ENCODE measurements at places on chromosomes 1 and 21. TPM values are rescaled to one million over a fixed set of nuclear protein-coding genes. Genes with fewer than 3 reads are reported as not detected.
A peak's percentile ranks its signal among the peaks of the same experiment; 100 is the strongest.

TPM3 gene
- total RNA-seq = 700 TPM

- no peak for DNase-seq
Measured at GRCh38 chr1:203704120-203704519, 60.9 kb upstream of the LAX1 start.

GRCh38 chr1:156048663-156049258 lies 4.8 kb downstream of the UBQLN4 start:
- DNase-seq = no peak

NECTIN4 gene
- total RNA-seq = 3.0 TPM

- no peak for DNase-seq
Measured at GRCh38 chr1:159868766-159869165, 6.3 kb upstream of the VSIG8 start.

ORC1 gene
- total RNA-seq = 30.1 TPM

INAVA gene
- total RNA-seq = 84.0 TPM

DNA sequence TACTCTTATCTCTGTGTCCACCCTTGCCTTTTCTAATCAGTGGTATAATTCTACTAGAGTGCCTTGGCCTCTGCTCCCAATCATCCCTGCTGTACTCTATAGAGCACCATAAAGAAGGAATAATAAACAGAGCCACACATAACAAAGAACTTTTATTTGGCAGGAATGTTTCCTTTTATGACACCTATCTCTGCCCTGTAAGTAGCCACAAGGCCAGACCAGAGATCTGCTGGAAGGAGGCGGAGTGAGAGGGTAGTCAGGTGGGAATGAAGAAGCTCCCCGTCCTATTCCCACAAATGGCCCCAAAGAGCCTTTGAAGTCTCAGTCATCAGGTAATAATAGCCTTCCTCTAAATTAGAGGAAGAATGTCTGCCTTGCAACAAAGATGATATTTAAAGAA lies 32.7 kb downstream of the WLS start:
- DNase-seq = no peak

ADORA1 gene
- total RNA-seq = 12.3 TPM

- no peak for DNase-seq
Measured at GRCh38 chr1:205013683-205014367, 29.2 kb upstream of the CNTN2 start.

DNA sequence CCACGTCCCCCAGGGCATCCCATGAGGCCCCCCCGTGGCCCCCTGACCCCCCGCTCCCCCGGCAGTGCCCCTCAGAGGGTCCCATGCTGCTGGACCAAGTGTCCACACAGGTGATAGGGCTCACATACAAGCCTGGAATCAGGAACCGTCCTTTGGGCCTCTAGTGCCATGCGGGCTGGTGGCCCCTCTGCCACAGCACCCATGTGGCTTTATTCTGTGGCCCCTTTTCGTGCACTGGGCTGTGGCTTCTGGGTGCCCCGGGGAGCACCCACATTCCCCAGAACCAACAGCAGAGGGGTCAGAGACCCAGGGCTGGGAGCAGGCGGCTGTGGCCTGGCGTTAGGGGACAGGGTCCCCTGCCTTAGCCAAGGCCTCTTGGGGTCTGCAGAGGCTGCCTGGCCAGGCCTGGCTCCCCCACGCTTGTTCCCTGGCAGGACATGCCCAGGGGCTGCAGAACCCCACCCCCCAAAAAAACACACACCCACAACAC lies 31.7 kb downstream of the SLC19A1 start:
- DNase-seq = no peak

KPRP gene
- total RNA-seq = not detected

- DNase-seq = peak; percentile 70
Measured at GRCh38 chr1:24201941-24202440, 14.9 kb upstream of the IFNLR1 start.

PRRX1 gene
- 0.87 TPM for total RNA-seq

DNA sequence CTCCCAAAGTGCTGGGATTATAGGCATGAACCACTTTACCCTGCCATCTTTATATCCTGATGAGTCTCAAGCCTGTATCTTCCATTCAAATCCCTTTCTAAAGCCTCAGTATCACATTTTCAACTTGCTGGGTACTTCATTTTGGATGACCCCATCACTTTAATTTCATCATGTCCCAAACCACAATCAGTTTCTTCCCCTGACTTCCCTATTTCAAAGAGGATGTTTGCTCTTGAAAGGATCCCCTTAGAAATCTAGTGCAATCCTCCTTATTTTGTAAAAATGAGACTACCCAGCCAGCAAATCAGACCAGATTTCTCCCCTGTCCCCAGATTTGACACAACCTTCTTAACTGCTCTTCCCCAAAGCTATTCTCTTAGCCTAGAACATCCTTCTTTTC lies 7.0 kb upstream of the TRIT1 start:
- DNase-seq = no peak

PKLR gene
- total RNA-seq = not detected

IL23R gene
- not detected for total RNA-seq

DNA sequence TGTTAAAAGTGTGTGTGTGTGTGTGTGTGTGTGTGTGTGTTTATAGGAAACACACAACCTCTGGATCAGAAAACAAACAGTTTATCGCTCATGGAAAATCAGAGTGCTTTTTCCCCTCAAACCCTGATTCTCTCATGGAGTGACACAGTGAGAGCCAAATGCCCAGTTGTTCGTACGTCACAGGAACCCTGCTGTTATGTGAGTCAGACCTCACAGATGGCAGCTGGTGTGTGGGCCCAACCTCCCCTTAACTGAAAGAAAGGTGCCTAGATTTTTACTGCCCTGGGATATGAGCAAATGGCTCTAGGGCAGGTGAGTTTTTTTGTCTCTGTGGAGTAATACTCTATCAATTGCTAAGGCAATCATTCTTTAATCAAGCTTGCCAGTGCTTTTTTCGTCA lies 1788.1 kb downstream of the BRINP3 start:
- no peak for DNase-seq

DNASE2B gene
- total RNA-seq = not detected

- DNase-seq = no peak
Measured at GRCh38 chr1:55877437-55878232, 662.5 kb upstream of the USP24 start.

DNA sequence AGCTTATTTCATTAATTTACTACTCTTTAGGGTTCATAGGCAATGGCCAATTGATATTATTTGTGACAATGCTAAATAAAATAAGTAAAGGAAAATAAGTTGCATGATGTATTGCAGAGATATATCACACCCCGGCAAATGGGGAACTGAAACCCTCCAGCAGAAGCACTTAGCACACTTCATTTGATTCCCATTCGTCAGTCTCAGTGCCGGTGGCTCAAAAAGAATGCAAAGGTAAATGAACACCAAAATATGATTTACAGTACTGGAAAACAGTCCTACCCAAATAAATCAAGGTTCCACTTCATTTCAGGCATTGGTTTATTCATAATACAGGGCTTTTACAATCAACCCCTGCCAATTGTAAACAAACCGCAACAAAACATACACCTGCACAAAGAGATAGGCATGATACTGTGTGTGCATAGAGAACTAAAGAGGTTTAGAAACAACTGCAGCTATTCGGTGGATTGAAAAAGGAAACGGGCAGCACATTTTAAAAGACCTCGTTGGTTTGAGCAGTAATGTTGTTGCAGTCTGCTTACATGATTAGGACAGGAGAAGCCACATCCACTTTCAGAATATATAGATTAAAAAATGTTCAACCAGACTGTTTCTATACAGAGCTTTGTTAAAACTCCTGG lies 1019.2 kb downstream of the TTLL7 start:
- DNase-seq = no peak

GRCh38 chr1:226590614-226591013 lies 42.0 kb downstream of the STUM start:
- DNase-seq = no peak

- no peak for DNase-seq
Measured at GRCh38 chr1:219330669-219331068, 157.0 kb downstream of the LYPLAL1 start.

DNA sequence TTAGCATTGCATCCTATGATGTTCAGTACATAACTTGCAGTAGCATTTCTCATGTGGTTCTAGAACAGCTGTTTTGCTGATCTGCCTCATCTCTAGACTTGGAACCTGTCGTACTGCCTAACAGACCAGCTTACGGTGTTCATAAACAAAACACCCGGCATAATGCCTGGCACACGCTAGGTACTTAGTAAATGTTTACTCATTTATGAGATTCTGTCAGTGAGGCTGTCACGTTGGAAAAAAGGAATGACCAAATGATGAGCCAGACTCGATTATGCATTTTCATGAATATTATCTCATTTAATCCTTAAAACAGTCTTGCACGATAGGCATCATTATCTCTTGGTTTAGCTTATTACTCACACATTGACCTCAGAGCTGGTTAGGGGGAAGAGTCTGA lies 46.4 kb downstream of the CACHD1 start:
- no peak for DNase-seq

- no peak for DNase-seq
Measured at GRCh38 chr21:20443558-20444155, 554.6 kb upstream of the NCAM2 start.

- DNase-seq = no peak
Measured at GRCh38 chr1:75171876-75172275, 37.7 kb downstream of the LHX8 start.

DPH5 gene
- total RNA-seq = 14.2 TPM

GRCh38 chr1:194252199-194252598 lies 1065.8 kb upstream of the B3GALT2 start:
- no peak for DNase-seq

DNA sequence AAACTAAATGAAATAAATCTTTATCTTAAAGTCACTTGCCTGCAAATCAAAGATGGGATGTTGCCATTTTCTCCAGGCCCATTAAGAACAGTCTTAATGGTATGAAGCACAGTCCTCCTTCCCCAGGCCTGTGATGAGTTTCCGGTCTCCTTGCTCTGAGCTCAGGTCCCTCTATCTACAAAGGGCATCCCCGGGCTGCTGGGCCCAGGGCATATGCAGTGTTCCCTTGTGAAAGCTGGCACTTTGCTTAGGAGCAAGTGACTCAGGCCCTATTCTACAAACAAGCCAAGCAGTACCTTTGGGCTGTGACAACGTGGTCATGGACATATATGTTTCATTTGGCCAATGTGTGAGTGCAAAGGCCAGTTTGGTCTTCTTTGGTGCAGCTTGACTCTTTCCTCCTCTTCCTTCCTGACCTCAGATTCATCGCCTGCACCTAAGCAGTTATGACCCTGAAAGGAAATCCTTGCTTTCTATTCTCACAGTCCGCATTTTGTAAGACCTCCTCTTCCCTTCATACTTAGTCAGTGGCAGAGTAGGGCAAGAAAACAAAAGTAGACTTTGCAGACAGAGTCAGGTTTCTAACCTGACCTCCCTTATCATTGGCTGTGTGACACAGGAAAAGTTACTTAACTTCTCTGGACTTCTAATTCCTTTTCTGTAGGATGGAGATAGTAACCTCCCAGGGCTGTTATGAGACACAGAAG lies 109.5 kb downstream of the ERG start:
- no peak for DNase-seq

GRCh38 chr1:14745001-14745720 lies 146.7 kb downstream of the KAZN start:
- no peak for DNase-seq

DNA sequence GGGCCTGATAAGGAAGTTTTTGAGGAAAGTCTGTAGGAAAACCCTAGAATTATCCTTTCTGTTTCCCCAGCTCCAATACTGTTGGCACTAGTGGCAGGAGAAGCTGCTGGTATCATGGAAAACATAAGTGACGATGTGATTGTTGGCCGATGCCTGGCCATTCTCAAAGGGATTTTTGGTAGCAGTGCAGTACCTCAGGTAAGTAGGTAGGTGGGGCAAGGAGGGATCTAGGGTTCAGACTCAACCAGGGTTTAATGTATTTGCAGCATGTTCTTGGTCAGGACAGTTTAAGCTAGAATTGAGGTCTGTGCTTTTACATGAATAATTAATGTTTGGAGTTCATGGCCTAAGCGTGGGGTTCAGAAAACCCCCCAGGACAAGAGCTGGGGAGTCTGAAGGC lies 62.1 kb downstream of the KDM1A start:
- no peak for DNase-seq

DNA sequence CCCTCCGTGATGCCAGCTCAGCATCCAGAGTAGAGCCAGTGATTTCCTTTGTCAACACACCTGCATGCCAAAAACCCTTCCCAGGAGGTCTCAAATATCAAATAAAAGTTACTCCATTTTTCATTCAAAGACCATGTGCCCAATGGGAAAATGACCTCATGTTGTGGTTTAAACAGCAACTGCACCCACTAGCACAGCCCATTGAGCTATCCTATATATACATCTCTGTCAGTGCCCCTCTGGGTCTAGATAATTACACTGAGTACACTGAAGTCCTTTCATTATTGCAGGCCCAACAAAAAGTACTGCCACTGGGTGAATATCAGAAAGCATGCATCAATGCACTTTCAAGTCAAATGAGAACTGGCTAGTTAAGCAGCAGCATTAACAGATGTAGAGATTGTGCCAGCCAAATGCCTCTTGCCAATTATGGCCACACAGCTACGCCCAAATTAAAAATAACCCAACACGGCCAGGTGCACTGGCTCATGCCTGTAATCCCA lies 117.7 kb downstream of the SLC45A1 start:
- DNase-seq = no peak
